ENCODE measurements at places on chromosomes 5 and 9.

- DNase-seq: no peak
These were observed 20.2 kb downstream of the GRAMD2B start for GRCh38 chr5:126443374-126443851.

- DNase-seq: peak; percentile 74
These were observed 80.7 kb downstream of the C9orf152 start for GRCh38 chr9:110126986-110127864.

DNA sequence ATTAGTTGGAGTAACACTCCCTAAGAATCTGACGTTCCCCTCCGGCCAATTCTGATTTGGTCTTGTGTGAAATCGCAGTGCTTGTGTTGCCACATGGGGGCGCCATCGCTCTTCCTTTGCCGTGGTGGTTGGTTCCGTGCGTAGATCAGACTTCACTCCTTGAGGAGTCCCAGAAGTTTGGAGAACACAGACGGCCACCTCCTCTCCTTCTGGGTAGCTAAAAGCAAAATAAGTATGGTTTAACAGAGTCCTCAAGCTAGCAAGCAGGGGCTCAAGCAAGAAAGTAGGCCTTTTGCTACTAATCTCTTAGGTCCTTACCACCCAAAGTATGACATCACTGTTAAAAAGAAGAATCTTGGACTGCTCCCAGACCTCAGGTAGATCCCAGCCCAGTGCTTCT is 59.5 kb downstream of the HSPA4 start:
- DNase-seq: peak; percentile 73

DNA sequence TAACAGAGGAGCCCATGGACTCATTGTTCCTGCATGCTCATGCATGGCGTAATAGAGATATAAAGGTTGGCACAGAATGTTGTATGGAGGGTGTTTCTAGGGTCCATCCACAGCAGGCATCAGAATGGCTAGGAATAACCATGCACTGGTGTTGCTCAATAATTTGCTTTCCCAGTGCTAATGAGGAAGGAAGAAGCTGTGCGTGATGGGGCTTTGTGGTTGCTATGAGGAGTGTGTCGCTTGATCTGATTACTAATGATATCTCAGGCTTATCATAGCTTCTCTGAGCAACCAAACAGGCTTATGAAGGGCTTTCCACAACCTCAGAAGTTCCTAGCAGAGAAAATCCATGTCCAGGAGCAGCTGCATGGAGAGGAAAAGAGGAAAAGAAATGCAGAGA is 151.3 kb upstream of the TRPC7 start:
- DNase-seq: no peak

DNA sequence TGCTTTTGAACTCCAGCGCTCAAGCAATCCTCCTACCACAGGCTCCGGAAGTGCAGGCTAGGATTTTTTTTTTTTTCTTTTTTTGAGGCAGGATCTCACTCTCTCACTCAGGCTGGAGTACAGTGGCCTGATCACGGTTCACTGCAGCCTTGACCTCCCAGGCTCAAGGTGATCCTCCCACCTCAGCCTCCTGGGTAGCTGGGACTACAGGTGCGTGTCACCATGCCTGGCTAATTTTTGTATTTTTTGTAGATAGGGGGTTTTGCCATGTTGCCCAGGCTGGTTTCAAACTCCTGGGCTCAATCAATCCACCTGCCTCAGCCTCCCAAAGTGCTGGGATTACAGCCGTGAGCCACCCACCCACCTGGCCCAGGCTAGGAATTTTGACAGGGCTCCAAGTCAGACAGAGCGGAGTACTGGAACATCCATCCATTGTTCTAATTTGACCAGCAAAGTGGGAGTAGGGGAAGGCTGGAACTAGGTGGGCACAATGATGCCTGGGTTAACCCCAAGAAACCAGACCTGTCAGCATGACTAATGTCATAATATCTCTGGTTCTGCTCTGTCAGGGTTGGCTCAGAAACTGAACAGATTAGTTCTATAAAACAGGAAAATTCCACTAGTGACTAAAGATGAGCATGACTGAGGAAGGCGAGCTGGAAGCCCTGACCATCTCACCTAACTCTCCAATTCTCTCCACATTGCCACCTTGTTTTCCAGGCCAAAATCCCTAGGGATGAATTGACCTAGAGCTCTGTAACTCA is 9.2 kb downstream of the ZBTB5 start:
- no peak for DNase-seq

DNA sequence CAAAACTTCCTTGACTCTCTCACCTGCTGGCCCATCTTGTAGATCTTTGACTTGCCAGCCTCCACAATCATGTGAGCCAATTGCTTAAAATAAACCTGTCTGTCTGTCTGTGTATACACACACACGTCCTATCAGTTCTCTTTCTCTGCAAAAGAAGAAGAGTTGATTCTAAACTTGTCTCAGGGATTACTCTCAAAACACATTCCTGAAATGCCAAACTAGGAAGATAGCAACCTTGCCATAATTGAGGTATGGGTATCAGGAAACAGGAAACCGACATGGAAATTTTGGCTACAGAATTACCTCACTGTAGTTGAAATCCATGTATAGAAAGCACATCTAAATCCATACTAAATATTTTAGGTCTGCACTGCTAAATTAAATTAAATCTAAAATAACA is 483.4 kb downstream of the PLK2 start:
- DNase-seq: no peak

DNA sequence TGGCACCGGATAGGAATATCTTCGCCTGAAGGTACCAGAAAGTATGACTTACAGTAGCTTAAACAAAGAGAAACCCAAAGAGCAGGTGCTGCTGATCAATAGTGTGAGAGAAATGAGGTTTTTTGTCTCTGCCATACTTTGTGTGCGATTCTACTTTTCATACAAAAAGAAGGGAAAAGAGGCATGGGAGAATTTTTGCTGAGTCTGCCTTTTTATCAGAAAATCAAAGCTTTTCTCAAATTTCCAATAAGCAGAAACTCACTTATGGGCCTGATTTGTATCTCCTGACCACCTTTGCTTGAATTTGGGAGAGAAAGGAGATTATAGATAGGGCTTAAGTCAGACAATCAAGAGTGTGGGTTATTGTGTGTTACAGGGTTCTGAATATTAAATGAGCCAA is 65.5 kb upstream of the TAF11L2 start:
- DNase-seq: no peak
